CD4-positive, alpha-beta T cell treated with Interferon gamma for 1 hour (primary cell): ENCODE measurements at places on chromosomes 6 and 20.
A peak's percentile ranks its signal among the peaks of the same experiment; 100 is the strongest.

GRCh38 chr20:19284400-19285178, 72.1 kb downstream of the SLC24A3 start:
- no peak for DNase-seq

GRCh38 chr6:164106345-164106769, 691.8 kb downstream of the QKI start:
- DNase-seq: no peak

DNA sequence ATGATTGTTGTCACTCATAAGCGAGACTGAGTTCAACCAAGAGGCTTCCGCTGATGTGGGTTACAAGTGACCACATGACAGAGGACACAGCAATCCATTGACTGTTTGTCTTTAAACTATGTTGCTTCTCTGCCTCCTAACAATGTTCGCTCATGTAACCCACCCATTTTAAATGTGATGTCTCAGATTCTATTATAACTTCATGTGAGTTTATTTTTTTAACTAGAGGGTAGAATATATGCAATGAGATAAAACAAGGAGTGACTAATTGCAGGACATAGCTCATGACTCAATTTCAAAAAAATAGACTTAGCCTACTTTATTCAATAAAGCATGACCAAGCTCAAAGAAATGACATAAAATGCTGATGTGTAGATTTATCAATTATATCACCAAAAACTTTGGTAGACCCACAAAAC, 119.2 kb upstream of the SASH1 start:
- no peak for DNase-seq

DNA sequence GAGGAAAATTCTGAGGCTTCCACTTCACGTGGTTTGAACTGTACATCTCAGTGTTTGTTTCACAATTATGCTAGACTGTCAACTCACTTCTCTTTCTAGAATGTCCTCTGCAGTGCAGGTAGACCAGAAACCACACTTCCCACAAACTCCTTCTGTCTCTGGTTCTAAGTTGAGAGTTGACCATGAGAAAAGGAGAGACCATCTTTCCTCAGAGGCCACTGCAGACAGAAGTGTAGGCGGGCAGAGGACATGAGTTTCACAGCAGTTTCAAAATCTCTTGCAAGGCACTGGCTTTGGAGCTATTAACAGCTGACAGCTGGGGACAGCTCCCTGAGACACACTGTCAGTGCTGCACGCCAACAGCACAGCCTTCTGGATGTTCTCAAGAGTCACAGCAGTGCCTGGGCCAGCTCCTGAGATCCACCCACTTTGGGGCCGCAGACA, 55.4 kb upstream of the MOXD1 start:
- DNase-seq: no peak

GRCh38 chr6:46610862-46611553, 41.6 kb downstream of the CYP39A1 start:
- DNase-seq: no peak

- no peak for DNase-seq
Observed at GRCh38 chr6:168170841-168171601, 92.0 kb upstream of the FRMD1 start.

DNA sequence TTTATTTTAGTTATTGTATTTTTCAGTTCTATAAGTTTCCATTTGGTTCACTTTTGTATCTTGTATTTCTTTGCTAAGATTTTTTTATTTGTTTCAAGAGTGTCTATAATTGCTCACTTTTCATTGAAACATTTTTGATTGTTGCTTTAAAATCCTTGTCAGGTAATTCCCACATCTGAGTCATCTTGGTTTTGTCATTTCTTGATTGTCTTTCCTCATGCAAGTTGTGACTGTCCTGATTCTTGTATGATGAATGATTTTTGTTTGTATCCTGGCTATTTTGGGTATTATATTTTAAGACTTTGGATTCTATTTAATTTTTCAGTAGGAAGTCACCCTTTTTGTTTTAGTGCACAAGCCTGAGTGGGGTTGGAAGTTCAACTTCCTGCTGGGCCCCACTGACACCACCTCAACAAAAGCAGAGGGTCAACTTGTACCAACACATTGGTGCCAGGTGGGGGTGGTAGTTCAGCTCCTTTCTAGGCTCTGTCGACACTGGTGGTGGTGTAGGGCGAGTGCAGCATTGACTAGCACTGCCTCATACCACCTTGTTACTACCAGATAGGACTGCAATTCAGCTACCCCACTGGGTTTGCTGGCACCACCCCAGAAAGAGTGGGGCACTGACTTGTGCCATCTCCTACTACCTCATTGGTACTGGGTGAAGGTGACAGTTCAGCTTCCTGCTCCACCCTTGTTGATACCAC, 8.8 kb downstream of the RSPH3 start:
- no peak for DNase-seq

GRCh38 chr20:208942-209566, 18.0 kb upstream of the DEFB129 start:
- no peak for DNase-seq

DNA sequence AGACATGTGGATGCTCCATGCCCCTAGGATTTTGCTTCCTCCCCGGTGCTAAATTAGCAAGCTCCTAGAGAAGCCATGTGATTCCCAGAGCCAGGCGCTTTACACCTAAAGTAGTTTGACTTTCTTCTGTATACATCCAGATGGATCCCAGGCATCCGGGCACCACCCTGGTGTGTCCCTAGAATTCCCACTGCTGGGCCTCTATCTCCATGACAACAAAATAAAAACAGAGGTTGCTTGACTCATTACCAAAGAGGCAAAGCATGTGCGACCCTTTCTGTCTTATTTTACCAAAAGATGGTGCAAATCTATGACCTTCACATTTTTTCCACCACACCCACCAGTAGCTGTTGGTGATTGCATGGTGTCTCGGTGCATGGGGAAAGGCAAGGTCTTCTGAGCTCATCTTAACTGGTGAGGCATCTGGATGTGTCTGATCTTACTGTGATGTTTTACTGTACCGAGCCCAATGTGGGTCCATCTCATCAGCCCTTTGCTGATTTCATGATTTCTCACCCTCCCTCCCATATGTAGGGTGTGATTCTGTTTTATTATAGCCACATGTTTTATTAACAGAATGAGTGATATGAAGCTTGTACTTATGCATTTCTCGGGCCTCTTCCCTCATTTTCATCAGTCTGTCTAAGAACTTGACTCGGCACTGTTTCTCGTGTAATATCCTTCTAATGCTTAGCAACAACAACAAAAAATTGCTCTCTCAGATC, 27.4 kb upstream of the VAPB start:
- no peak for DNase-seq

DNA sequence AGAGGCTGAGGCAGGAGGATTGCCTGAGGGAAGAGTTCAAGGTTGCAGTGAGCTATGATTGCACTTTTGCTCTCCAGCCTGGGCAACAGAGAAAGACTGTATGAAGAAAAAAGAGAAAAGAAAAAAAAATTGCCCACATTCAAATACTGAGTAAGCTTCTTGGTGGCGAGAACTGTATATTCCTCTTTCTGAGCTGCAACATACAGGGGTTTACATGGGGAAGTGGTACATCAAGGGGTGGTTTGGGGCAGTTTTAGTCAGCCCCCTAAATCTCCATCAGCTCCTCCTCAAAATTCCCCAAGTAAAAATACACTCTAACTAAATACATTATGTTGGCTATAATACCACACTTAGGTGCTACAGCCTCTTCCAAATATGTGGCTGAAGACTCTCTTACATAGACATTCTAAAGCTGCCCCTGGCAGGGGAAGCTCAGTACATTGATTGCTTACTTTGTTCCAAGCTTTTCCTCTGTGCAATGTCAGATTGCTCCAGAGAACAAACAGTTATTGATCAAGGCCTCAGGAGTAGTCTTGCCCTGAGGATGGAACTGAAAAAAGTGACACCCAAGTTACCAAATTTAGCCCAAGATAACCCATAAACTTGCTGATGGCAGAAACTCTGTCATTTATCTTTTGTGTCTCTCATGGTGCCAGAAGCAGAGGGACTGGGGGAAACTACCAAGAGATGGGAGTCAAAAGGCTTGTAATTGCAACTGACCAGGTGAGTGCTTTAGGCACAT, 107.4 kb upstream of the RIPOR2 start:
- no peak for DNase-seq

DNA sequence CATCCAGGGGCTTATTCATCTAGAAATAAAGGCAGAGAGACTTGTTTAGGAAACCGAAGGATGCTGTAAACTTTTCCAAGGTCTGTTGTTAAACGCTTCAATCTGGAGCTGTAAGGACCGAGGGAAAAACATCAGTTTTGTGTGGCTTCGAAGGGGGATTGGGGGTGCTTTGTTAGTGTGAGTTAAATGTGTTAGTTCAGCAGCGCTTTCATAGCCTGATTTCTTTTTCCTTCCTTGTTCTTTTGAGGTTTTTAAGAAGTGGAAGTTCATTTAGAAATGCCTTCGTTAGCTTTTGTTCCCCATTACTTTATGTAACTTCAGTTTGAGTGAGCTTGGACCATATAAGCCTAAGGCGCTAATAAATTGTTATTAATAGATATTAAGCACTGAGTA, 1.5 kb downstream of the ANKS1A start:
- no peak for DNase-seq

DNA sequence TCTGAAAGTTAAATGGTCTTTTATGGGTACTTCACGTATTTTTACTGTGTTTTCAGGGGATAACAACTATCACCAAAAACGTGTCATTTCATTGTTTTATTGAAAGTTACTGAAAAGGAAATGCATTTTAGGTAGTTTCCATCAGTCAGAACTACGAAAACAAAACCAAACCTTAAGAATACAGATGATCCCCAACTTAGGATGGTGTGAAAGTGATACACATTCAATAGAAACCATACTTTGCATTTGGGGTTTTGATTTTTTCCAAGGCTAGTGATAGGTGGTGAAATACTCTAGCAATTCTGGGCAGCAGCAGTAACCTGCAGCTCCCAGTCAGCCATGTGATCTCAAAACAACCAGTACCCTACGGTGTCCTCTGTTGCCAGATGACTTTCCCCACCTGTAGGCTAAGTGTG, 25.9 kb upstream of the EFHC1 start:
- no peak for DNase-seq

GRCh38 chr6:71410681-71411080, 122.1 kb downstream of the OGFRL1 start:
- no peak for DNase-seq

GRCh38 chr6:63636518-63637021, 968 bp downstream of the PHF3 start:
- peak; percentile 30 for DNase-seq

DNA sequence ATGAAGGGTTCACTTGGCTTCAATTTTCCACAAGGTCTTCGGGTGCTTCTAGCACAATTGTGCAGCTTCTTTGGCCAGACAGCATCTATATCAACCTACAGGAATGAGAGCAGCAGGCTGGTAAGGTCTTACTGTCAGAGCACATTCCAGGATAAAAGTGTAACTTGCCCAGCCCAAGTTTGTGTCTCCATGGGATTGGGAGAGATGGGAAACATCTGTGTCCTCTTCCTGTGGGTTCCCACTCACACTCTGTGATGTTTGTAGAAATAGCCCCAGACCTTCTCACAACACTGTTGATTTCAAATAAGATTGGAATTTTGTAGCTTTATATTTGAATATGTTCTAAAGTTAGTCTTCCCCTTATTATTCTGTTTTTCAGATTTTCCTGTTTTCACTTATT, 83.4 kb upstream of the RGS17 start:
- no peak for DNase-seq

DNA sequence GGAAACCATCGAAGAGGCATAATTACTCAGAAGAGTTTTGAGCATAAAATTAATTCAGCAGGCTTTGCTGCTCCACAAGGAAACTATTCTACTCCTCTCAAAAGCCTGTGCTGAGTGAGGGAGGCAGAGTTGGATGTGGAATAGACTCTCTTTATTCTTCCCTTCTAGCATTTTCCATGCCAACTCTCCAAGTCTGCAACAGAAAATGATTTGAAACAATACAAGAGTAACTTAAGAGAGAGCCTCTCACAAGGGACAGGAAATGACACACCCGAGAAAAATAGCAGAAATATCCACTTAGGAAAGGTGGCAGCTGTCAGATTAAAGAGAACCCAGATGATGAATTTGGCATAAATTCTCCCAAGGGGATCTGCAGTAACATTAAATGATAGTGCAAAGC, 26.3 kb upstream of the LAMP5 start:
- DNase-seq: no peak

GRCh38 chr20:51643390-51643789, 100.9 kb upstream of the NFATC2 start:
- no peak for DNase-seq

GRCh38 chr6:57313711-57314471, 3.5 kb upstream of the PRIM2 start:
- no peak for DNase-seq

- DNase-seq: no peak
Observed at GRCh38 chr20:10961651-10962288, 288.0 kb upstream of the JAG1 start.

DNA sequence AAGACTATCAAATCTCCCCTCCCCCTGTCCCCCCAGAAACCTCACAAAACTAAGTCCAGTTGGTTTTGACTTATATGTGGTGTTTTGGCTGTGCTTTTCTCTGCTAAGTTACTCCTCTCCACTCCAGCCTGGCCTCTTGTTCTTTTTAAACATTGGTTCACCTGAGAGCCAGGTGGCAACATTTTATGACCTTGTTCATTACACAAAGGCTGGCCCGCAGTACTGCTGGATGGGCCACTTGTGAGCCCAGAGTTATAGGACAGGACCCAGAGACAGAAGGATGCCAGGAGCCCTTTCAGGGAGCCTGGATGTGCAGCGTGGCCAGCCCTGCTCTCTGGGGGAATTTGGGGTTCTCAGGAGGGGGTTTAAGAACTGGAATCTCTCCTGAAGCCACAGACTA, 90.0 kb downstream of the RAMACL start:
- DNase-seq: no peak

- no peak for DNase-seq
Observed at GRCh38 chr20:24149881-24150307, 161.3 kb upstream of the GGTLC1 start.

DNA sequence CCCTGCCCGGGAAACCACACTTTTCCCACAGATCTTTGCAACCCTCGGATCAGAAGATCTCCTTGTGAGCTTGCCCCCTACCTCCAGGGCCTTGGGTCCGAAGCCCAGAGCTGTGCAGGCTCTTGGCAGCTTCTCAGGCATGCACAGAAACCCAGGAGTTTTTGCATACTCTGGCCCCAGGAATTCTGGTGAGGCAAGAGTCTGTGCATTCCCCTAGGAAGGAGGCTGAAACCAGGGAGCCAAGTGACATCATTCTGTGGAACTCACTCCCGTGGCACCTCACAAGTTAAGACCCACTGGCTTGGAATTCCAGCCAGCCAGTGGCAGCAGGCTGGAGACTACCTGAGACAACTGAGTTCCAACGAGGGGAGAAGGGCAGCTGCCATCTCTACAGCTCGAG, 100.1 kb downstream of the TNFRSF21 start:
- DNase-seq: no peak

DNA sequence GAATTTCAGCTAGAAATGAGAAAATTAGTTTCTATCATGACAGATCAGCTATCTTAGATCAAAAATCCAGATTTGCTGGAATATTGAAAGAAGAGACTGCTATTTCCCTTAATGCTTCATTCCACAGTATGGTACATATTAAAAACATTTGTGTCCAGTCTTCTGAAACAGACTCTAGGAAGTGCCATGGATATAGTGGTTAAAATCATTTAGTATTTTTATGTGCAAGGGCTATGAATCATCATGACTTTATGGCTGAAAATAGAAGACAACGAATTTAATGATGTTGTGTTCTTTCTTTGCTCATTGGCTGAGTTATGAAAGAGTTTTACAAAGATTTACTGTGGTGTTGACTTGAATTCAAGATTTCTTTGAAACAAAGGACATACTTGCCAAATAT, 146.6 kb downstream of the ANKRD60 start:
- DNase-seq: no peak
